ENCODE measurements at places on chromosomes 13 and 19. TPM values are rescaled to one million over a fixed set of nuclear protein-coding genes. Genes with fewer than 3 reads are reported as not detected.

HSPB6 gene
- total RNA-seq, result 0.19 TPM

ATP8A2 gene
- not detected for total RNA-seq

LILRA2 gene
- total RNA-seq, result not detected

IZUMO2 gene
- total RNA-seq, result not detected

PROZ gene
- total RNA-seq, result not detected

Data from A549 treated with Mapracorat at 1 μM for 4 hours (cell line).